Activated naive CD8-positive, alpha-beta T cell treated with anti-CD3 and anti-CD28 coated beads for 36 hours (primary cell): ENCODE measurements at places on chromosomes 11 and 22. TPM values are rescaled to one million over a fixed set of nuclear protein-coding genes. Genes with fewer than 3 reads are reported as not detected.

Gene CCDC73
- 0.20 TPM for total RNA-seq

Gene C1QTNF5
- not detected for total RNA-seq

Gene CYP2D6
- 2.4 TPM for total RNA-seq

Gene PATE2
- total RNA-seq = not detected

Gene NPAS4
- total RNA-seq = 0.16 TPM

DNA sequence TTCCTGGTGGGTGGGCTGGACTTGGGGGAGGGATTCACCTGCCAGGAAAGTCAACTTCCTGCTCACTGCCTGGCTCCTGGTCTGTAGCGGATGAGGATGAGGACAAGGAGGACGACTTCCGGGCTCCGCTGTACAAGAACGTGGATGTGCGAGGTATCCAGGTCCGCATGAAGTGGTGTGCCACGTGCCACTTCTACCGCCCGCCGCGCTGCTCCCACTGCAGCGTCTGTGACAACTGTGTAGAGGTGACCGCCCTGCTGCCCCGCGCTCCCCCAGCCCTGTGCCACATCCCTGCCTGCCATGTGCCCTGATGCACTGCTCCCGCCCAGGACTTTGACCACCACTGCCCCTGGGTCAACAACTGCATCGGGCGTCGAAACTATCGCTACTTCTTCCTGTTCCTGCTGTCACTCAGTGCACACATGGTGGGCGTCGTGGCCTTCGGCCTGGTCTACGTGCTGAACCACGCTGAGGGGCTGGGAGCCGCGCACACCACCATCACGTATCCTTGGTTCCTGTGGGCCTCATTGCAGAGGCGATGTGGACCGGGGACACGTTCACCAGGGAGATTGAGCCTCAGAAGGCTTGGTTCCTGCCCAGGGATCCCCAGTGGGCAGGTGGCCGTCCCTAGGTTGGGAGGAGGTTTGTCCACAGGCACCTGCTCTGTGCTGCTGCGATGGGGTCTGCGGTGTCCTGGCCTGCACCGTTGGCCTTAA, 7.9 kb downstream of the ZDHHC8 start:
- DNase-seq = no peak

- no peak for DNase-seq
Measured at GRCh38 chr11:118064956-118065355, 11.9 kb upstream of the TMPRSS4 start.

DNA sequence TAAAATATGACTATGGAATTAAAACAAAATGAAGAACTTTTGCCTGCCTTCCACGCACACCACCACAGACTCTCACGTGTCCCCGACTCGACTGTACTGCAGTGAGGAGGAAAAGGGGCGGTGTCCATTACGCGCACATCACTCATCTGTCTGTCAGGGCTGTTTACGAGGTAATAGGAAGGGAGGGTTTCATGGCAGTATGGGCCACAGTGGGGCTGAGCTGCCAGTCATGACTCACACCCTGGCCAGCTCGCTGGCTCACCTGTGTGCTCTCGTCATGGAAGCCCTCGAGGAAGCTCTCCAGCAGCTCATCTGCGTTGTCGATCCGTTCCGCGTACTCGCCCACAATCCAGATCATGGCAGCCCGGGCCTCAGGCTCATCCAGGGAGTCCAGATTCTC, 33.5 kb upstream of the RASL10A start:
- DNase-seq = no peak

- DNase-seq = no peak
Measured at GRCh38 chr11:110634370-110634769, 77.9 kb downstream of the ARHGAP20 start.

DNA sequence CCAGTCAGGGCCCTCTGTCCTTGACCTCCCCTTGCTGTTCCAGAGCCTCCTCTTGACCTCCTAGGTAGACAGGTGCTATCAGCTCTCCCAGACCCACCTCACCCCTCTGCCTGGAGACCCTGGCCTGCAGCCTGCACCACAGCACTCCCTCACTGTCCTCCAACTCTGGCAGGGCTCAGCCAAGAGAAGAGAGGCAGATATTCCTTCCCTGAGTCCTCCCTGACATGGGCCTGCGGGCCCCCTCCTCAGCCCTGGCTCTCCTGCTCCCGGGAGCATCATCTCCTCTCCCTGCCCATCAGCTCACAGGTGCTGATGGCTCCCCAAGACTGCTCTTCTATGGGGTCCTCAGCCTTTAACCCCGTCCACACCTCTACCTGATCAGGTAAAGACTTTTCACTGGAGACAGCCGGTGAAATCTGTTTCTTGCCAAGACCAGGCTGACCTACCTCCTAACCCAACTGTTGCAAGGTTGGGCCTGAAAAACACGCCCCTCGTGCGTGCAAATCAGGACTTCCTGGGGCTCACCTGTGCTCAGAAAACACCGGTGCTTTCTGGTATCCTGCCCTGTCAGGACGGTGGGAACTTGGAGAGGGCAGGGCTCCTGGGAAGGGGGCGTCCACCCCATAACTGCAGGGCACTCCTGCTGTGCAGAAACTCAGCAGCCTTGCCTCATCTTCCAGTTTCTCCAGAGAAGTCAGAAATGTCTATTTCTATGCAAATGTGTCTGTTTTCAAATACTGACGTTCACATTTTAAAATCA, 160.7 kb downstream of the SHANK2 start:
- no peak for DNase-seq

GRCh38 chr11:43573233-43573632, 107.3 kb upstream of the HSD17B12 start:
- DNase-seq = no peak

DNA sequence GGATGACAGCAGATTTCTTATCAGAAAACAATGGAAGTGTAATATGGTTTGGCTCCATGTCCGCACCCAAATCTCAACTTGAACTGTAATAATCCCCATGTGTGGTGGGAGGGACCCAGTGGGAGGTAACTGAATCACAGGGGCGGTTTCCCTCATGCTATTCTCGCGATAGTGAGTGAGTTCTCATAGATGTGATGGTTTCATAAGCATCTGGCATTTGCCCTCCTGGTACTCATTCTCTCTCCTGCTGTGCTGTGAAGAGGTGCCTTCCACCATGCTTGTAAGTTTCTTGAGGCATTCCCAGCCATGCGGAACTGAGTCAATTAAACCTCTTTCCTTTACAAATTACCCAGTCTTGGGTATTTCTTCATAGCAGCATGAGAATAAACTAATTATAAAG, 81.0 kb upstream of the SCUBE2 start:
- no peak for DNase-seq

DNA sequence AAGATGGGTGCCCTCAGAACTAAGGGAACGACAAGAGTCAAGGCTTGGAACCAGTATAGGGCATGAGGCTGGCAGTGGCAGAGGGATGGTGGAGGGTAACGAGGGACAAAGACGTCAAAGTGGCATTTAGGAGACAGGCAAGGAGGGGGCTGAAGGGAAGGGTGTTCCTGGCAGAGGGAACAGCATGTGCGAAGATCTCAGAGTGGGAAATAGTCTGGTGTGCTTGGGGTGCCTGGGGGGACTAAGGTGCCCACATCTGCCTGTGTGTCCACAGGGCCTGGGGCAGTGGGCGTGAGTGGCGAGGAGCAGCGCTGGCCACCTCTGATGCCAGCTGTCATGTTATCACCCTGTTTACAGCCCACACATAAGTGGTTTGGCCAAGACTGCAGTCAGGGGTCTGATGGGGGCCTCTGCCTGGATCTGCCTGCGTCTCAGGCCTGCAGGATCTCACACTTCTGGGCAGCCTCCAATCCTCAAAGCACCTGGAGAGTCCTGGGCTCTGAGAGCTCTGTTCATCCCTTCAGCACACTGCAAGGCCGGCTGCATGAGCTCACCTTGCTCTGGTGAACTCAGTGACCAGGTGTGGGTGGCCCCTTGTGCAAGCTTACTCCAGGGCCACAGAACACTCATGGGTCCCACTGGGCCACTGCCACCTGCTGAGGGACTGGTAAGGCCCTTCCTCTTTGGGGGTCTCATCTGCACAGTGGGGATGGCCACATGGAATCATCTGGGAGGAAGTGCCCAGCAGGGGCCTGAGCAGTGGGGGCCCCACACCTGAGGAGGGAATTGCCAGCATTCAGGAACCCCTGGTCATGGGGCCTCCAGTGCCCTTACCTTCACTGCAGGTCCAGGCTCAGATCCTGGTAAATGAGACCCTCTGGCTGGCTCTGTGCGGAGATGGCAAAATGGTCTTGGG, 89.7 kb upstream of the SHISAL1 start:
- no peak for DNase-seq

DNA sequence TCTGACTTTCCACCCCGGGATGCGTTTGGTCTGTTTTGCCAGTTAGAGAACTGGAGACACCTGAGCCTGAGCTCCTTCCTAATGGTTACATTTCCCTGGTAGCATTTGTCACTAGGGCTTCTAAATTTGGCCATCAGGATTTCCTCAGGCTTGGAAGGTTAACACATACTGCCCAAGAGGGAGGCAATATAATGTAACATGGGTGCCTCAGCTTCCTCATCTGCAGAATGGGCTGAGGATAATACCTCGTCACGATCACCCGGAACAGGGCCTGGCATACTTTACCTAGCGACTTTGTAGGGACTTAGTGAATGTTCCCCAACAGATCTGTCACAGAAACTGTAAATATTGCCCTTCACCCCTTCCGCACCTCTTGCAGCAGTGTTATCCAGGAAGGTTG, 11.3 kb downstream of the IL17RA start:
- DNase-seq = no peak

DNA sequence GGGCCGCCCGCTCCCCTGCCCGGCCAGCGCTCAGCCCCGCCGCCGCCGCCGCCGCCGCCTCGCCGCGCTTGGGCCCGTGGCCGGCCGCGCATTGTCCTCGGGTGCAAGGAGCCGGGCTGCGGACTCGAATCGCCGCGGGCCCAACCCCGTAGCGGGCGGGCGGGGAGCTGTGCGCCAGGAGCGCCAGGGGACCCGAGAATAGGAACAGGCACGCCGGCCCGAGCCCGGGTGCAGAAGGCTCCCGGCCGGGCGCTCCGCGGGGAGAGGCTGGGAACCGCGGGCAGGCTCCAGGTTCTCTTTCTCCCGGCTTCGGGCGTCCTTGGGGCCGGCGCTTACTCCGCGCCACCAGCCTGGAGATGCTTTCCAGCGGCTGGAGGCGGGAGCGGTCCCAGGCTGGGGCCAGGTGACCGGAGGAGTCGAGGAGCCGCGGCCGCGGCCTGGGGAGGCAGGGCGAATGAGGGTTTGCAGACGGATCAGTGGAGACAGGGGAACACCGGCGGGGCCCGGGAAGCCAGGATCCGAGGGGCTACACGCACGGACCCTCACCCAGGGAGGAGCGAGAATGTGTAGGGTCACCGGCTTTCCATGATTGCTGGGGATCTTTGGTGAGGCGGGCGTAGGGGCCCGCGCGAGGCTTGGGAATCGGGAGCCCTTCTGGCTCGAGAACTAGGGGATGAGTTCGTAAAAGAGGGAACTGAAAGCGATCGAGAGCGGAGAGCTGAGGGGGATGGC, 726 bp downstream of the PKNOX2 start:
- peak; percentile 25 for DNase-seq
